ENCODE measurements at places on chromosomes 5 and 9.

DNA sequence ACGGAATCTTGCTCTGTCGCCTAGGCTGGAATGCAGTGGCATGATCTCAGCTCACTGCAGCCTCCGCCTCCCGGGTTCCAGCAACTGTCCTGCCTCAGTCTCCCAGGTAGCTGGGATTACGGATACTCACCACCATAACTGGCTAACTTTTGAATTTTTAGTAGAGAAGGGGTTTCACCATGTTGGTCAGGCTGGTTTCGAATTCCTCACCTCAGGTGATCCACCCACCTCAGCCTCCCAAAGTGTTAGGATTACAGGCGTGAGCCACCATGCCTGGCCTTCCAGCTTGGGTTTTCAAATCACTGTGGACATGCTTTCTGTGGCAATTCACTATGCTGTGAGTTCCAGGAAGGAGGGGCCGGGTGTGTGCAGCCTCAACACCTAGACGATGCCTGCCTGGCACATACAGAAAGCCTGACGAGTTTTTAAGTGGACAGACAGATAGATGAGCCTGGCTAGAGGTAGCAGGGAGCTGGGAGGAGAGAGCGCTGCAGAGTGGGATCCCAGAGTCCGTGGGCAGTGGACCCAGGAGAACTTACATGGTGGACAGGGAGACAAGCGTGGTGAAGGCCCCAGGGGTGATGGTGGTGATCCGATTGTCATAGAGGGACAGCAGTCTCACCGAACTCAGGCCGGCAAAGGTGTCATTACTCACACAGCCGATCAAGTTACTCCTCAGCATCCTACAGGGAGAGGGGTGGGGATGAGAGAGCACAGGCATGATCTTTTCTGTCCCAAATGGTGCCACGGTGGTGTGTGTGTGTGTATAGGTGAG is 173.4 kb upstream of the PANK3 start:
- DNase-seq: no peak

GRCh38 chr5:82918311-82919031 is 158.7 kb downstream of the TMEM167A start:
- peak; percentile 41 for DNase-seq

GRCh38 chr9:121567500-121568342 is 68.1 kb upstream of the GGTA1 start:
- DNase-seq: peak; percentile 33

DNA sequence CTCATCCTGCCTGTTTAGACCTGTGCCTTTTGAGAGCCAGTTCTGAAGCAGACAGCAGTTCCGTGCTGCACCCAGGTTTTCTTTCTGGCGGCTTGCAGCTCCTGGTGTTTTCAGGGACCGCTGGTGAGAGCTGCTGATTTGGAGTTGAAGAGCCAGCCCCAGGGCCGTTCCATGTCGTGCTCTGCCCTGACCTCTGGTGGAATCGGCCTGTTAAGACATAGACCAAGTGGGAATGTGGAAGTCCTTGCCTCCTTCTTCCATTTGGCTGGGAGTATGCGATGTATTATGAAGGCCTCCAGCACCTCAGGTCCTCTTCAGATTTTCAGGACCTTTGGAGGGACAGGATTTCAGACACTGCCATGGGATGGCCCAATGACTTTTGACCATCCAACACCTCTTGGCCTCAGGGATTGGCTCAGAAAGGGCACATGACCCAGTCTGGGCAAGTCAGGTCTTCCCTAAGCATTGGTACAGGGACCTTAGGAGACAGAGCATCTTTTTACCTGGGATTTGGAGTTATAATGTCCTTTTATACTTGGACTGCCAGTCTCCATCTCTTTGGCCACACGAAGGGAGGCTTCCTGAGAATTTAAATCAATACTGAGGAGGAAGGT is 136.1 kb upstream of the CLINT1 start:
- peak; percentile 68 for DNase-seq

DNA sequence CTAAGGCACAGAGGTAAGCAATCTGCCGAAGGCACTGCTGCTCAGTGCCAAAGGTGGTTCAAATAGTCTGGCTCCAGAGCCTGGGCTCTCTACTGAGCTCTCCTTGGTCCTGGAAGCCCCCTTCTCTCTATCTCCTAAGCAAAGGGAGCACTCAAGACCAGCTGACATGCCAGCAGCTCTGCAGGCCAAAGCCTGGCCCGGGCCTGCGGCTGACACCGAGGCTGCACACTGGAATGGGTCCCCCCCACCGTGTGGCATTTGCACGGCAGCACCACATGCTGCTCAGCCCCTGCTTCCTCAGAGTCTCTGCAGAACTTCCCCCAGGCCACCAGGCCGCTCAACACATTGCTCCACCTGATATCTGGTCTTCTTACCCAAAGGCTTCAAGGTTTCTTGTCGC is 57.8 kb upstream of the GOLPH3 start:
- no peak for DNase-seq

GRCh38 chr5:83251849-83252248 is 174.5 kb downstream of the XRCC4 start:
- no peak for DNase-seq

GRCh38 chr5:87390576-87391199 is 22.0 kb downstream of the CCNH start:
- peak; percentile 58 for DNase-seq

- DNase-seq: peak; percentile 75
Measured at GRCh38 chr5:142900927-142901326, 130.8 kb downstream of the ARHGAP26 start.

GRCh38 chr5:129771058-129771838 is 23.4 kb downstream of the MINAR2 start:
- peak; percentile 51 for DNase-seq

DNA sequence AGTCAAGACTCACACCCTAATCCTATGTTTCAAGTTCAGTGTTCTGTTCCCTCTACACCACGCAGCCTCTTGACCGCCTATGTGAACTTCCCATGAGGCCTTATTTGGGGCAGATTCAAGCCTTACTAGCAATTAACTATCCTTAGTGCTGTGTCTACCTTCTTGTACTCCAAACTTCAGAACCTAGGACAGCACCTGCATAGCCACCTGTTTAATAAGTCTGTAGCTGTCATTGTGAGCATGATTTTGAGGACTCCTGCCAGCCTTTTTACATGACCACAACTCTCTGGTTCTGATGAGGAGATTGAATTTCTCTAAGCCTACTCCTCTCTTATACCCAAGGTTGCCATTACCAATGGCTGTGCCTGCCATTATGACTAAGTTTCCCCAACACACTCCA is 50.8 kb upstream of the PCSK1 start:
- DNase-seq: peak; percentile 51

DNA sequence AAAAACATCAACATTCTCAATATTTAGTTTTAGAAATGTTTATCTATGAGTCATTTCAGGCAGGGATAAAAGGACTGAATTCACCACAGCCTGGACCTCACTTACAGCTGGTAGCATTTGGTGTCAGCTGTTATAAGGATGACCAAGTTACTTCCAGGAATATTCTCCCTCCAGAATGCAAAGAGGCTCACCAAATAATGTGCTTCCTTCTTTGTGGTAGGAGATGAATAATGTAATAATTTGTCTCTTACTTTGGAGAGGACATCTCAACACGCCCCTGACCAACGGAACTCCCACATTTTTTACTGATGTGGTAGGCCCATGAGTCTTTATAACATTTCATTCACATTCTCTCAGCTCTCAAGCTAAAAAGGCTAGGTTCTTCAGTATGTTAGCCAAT is 825.9 kb upstream of the GRAMD2B start:
- peak; percentile 35 for DNase-seq

DNA sequence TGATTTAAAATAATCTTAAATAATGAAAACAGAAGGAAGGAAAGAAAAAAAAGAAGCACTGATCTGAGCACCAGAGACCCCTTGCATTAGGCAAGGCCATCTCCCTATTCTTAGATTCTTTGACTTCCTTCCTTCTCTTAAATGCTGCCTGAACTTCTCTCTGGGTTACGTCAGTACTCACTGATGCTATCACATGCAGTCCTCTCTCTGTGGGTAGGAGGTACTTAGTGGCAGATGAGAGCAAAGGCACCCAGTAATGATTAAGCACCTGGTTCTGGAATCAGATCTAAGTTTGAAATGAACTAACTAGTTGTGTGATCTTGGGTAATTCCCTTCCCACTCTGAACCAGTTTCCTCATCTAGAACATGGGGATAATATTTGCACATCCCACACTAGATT is 110.3 kb upstream of the TBC1D2 start:
- no peak for DNase-seq

DNA sequence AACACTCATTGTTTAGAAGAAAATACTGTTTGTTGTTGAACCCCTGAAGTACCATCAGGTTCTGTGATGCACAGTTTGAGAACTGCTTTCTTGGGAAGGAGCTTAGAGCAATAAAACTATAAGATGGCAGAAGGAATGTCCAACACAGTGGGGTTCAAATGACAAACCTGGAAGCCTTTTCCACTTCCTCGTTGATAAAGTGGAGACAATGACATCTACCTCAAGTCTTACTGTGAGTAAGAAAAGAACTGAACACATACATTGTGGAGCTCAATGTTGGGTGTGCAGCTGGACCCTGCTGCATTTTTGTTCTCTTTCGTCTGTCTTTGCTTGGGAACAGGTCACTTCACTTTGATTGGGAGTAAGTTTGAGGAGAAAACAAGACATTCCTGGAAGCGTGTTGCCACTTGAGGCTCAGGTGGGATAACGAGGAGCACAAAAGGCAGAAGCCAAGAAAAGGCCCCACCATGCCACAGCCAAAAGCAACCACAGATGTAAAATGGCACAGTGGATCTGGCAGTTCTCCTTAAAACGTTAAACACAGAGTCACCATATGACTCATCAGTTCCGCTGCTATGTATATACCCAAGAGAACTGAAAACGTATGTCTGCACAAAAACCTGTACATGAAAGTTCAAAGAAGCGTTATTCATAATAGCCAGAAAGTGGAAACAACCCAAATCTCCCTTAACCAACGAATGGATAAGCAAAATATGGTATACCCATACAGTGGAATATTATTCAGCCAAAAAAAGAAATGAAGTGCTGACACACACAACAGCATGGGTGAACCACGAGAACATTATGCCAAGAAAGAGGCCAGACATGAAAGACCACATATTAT is 42.9 kb upstream of the SUB1 start:
- DNase-seq: peak; percentile 32

DNA sequence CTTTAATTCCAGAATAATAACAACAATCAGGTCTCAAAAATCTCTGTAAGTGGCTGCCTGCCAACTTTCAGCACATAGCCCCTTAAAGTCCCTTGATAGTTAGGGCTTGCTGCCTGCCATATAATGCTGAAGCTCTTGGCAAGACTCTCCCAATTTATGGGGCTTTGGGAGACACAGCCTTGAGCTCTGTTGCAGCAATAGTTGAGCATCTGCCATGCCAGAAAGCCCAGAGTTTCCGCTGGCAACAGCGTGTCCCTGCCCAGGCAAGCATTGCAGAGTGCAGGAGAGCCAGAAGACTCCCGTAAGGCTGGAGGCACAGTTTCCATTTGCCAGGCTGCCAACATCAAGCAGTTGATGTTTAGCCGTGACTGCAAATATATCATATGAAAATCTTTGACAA is 678.5 kb upstream of the NUDT12 start:
- no peak for DNase-seq

GRCh38 chr5:150399524-150400211 is 13.0 kb downstream of the CD74 start:
- DNase-seq: no peak

- DNase-seq: peak; percentile 76
Measured at GRCh38 chr5:143261748-143262392, 141.6 kb downstream of the NR3C1 start.

DNA sequence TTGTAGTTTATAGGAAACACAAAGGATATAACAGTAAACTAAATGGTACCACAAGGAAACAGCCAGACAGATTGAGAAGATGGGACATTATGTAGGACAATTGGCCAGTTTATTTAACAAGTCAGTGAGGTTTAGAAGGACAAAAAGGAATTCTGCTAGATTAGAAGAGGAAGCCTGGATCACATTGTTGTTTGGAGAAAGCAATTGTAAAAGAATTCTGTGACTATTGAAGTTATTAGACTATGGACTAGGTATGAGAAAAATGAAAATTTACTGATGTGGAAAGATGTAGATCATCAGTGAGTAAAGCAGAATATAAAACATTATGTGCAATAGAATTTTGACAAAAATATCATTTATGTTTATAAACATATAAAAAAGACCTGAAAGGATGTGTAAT is 97.1 kb downstream of the CFAP95 start:
- no peak for DNase-seq

DNA sequence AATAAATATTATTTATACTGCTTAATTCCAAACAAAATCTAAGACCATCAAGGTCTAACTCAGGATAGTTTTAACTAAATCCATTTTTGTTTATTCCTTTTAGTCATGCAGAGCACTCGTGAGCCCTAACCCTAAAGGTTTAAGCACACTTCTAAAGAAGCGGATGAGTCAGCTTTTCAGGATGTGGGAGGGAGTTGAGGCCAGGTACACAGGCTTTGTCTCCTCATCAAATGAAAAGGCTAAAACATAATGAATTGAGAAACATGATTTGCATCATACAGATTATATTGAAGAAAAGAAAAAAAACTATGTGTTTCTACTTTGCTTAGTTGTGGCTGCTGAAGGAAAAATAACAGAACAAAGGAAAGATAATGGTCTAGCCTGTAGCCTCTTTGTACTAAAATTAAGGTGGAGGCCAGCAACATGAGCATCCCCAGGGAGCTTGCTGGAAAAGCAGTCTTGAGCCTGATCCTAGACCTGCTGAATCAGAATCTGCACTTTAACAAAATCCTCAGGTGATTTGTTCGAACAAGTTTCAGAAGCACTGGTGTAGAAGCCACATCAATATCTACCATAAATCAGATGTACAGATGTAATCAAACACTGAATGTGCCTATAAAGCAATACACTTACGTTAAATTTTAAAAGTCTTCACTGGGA is 21.1 kb upstream of the ISCA1 start:
- DNase-seq: no peak

- DNase-seq: no peak
Measured at GRCh38 chr5:74579215-74579614, 61.3 kb downstream of the ENC1 start.

DNA sequence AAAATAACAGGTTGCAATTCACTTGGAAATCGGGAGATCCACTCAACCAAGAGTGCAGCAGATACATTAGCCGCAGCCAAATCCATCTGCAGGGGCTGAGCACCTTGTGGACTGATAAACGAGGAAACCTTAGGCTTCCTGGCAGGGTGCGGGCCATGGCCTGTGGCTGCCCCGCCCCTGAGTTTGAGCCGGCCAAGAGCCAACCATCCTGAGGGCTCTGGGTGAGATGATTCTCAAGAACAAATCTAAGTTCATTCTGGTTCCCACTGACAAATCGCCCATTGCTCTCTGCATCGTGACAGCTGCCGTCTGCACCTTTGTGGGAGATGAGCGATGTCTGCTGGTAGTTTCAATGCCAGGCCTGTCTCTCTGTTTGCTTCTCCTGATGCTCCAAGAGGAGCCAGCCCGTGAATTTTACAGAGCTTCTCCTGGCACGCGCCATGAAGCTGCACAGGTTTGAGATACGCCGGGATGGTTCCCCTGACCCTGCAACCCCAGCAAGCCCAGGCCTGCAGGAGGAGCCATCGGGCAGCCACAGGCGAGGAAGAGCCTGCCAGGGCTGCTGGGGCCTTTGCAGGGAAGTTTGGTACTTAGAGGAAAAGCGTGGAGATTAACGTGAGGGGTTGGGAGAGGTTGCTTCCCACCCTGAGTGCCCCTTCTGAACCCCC is 154.0 kb downstream of the OLFM1 start:
- no peak for DNase-seq

- peak; percentile 48 for DNase-seq
Measured at GRCh38 chr5:90356622-90357021, 52.9 kb downstream of the CETN3 start.

GRCh38 chr5:61351733-61352132 is 19.7 kb downstream of the ZSWIM6 start:
- DNase-seq: no peak
